ENCODE measurements at places on chromosomes 4 and X. TPM values are rescaled to one million over a fixed set of nuclear protein-coding genes. Genes with fewer than 3 reads are reported as not detected.

DNA sequence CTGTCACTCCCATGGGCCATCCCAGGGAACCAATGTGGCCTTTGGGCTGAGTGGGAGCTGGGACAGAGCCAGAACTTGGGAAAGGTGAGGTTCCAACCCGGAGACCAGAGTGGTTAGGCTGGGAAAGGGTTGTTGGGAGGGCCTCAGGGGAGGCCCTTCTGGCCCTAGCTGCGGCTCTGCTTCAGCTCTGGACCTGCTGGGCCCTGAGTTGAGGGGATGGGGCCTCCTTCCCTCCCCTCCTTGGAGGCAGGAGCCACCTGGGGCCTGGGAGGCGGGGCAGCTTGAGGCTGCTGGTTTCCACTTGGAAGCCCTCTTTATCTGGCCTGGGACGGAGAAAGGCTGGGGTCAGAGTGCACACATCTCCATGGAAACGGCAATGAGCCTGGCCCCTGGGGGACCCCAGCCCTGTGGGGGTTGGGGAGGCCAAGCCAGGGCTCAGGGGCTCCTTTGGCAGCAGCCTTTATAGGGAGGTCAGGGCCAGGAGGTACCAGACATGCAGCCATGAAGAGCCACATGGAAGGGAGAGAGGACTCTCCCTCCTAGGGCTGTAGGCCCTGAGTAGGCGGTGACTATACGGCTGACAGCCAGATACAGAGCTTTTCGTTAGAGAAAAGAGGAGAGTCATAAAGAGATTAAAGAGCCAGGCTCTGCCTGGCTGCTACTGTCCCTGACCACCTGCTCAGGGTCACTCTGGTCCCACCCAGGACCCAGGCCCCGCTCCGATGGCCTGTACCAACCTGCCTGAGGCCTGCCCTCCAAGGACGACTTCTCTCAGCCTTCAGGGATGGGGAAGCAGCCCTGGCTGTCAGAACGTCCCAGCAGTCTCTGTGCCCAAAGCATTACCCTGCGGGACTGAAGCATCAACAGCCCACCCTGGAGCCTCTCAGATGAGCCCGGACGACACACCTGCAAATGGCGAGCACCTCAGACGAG, 6.9 kb upstream of the NSD2 start:
- DNase-seq = no peak

Gene HEPH
- not detected for total RNA-seq

Gene GABRQ
- not detected for total RNA-seq

GRCh38 chrX:150226223-150226965, 136.7 kb upstream of the MAMLD1 start:
- DNase-seq = no peak

DNA sequence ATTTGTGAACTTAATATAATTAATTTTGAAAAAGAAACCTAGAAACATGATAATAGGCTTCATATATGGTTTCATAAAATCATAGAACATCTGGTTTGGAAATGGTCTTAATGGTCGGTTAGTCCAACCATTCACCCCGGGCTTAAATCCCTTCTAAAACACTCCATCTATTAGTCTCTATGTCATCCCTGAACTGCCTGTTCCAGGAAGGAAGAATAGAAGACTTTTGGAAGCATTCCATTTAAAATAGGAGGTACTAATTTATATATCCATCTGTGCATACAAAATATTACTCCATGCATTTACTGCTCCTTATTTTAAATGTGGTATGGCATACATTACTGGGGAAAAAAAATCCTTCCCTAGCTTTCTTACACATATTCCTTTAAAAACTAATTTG, 262.2 kb upstream of the DDX53 start:
- no peak for DNase-seq

- no peak for DNase-seq
Measured at GRCh38 chrX:97628807-97629596, 745.3 kb downstream of the RPA4 start.

- DNase-seq = no peak
Measured at GRCh38 chr4:40871695-40872250, 122.0 kb downstream of the NSUN7 start.

DNA sequence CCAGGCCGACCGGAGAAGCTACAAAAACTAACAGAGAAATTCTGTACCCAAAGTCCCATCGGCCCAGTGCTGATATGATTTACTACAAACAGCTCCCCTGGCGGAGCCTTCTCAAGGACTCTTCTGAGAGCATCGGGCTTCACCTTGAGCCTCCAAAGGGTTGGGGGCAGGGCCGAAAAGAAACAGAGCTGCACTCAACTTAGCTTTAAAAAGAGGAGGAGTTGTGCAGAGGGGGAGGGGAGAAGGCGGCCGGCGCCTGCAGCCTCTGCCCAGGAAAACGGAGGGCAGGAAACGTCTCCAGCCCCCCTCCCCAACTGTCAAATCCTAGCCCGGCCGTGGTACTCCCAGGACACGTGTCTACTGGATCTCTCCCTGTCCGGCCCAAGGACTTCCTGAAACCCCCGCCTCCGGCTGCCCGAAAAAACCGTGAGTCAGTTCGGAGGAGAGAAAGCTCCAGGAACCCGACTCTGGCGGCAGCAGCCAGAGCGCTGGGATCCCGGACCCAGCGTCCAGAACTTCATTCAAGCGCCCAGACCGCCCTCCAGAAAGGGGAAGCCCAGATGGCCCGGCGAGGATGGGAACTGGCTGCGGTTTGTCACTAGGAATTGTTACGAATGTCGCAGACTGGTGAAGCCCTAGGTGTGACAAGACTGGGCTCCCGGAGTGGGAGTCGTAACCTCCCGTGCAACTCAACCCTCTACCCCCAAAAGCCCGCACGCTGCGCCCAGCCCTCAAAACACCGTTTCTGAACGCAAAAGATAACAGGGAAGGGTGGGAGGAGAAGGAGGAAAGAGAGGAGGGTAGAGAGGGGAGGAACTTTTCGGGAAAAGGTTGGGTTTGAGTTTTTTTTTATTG, 973 bp downstream of the ADAMTS3 start:
- DNase-seq = peak; percentile 23

Gene ANKRD37
- 18.3 TPM for total RNA-seq

Gene CXCL5
- not detected for total RNA-seq

GRCh38 chr4:16052939-16053338, 30.9 kb downstream of the PROM1 start:
- no peak for DNase-seq

Gene STATH
- total RNA-seq = not detected

GRCh38 chr4:83138946-83139345, 24.4 kb upstream of the PLAC8 start:
- peak; percentile 86 for DNase-seq

Gene CXXC4
- total RNA-seq = not detected

- DNase-seq = no peak
Measured at GRCh38 chrX:118370921-118371624, 25.2 kb downstream of the WDR44 start.

DNA sequence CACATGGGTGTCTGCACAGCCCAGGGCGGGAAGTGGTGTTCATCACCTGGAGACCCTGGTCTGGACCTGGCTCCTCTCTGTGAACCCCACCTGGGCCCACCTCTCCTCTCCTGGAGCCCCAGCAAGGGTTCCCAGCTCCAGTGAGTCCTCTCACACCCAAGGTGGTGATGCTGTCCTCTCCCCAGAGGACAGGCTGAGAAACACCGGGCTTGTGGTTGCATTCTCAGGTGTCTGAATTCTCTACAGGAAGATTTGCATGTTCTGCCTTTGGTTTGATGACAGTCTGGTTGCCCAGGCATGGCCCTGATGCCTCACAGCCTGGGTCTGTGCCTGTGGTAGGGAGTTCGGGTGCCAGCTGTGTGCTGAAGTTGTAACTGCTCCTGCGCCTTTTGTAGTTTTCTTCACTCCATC, 3.8 kb downstream of the MAEA start:
- no peak for DNase-seq

Gene MAGEB6
- total RNA-seq = not detected

Gene CYSLTR1
- total RNA-seq = 3.3 TPM

GRCh38 chr4:16745009-16745635, 153.3 kb downstream of the LDB2 start:
- no peak for DNase-seq

DNA sequence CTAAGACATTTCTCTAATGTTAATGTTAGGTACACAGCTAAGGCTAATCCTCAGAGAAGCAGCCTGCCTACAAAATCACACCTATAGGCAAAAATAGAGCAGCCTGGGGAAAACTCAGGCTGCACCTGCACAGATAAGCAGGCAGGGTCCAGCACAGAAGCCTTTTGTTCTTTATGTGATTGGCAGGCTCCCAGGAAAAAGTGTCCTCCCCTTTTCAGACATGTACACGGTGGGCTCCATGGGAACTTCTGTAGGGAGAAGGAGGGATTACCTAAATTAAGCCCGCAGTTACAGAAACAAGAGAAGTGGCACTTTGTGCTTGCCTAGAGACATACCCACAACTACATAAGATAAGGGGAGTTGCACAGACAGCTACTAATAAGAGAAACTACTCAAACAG, 4.0 kb upstream of the HSPA4L start:
- DNase-seq = no peak

DNA sequence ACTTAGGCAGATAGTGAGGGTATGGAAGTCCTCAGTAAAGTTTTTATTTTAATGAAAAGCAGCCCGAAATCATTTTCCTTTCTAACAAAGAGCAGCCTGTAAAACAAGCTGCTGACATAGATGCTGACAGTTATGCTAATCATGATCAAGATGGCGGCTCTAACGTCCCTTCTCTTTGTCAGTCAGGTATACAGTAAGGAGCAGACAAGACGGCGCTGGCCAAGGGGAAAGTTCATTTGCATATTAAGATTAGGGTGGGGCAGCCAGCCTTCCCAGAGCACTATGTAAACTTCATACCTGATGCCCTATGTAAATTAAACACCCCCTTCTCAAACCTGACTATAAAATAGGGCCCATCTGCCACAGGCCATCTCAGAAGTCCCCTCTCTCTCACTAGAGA, 76.9 kb downstream of the MAGEB10 start:
- no peak for DNase-seq

- DNase-seq = no peak
Measured at GRCh38 chrX:66654411-66654810, 15.5 kb upstream of the EDA2R start.

DNA sequence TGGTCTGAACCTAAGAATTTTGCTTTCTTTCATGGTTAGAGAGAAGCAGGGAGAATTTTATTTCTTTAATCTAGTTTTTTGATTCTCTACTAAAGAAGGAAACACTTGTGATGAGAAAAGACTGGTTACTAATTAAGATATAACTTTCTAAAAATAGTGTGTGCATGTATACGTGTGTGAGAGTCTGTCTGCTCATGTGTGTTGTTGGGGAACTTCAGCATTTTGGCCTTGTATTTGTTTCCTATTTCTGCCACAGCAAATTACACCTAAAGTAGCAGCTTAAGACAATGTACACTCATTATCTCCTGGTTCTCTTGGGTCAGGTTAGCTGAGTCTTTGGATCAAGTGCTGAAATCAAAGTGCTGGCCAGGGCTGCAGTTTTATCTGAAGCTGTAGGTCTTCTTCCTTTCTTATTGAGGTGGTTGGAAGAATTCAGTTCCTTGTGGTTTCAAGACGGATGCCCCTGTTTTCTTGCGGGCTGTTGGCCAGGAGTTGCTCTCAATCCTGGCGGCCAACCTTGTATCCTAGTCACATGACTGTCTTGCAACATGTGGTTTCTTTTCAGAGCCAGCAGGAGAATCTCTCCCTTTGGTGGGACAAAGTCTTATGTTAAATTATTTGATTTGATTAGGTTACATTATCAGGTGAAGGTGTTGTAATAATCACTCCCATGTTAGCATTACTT, 188.4 kb upstream of the CLNK start:
- DNase-seq = no peak

Gene TSC22D3
- 54.8 TPM for total RNA-seq

Gene FAM133A
- total RNA-seq = not detected

Gene CYP4V2
- 16.1 TPM for total RNA-seq

DNA sequence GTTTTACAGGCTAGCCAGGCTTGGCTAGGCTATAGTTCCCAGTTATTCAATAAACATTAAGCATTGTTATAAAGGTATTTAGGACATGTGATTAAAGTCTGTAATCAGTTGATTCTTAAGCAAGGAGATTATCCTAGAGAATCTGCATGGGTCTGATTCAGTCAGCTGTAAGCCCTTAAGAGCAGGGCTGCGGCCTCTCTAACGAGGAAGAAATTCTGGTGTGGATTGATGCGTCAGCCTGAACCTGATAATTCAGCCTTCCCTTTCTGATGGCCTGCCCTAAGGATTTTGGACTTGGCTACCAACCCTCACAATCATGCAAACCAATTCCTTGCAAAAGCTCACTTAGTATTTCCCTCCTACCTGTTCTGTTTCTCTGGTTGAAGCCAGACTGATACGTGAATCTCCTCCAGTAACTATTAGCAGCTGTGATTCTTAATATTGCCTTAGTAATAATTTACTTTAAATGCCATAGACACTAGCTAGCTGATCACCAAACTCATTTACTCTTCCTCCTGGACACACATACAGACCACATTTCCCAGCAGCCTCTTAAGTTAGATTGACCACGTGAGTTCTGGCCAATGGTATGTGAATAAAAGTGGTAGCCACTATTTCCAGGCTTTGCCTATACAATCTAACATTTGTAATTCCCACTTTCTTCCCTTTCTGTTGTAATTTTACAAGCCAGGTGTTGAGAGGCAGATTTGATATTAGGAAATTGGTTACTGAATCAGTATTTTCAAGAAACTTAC, 678.0 kb upstream of the INTU start:
- DNase-seq = no peak

Gene ASB12
- total RNA-seq = not detected

DNA sequence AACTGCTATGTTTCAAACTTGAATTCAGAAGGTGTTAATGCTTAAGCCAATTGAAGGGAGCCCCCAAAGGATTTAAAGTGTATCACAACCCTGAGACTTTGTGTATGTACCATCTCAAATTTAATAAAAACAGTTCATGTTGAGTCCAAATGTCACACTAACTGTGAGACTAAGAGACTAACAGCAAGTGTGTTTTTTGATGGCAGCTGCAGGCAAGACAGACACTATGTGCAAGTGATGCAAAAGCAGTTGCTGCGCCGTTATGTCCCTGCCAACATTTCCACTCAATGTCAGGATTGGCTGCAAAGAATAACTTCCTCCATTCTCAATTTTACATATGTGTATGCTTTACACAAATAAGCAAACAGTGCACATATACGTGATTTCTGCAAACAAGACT, 594.6 kb downstream of the IL15 start:
- no peak for DNase-seq
